ENCODE measurements at places on chromosomes 16 and 17.

- peak; percentile 51 for DNase-seq
Observed at GRCh38 chr16:85428168-85428898, 184.8 kb upstream of the GSE1 start.

DNA sequence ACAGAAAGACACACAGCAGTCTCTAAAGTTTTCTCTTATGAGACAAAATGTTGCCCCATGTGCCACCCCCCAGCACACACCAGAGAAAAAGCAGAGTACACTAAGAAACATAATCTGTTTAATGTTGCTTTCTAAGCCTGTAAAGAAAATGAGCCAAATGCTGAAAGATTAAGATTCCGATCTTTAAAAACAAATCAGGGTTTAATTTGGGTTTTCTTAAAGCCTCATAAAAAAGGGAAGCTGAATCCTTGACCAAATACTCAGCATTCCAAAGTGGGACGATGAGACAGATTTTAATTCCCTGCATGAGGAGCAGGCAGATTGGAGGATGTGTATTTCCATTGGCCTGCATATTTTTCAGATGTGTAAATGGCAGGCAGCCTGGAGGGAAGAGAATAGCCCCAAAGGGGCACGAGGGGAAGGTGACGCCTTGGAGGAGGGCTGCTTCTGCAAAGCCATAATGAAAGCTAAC lies 118.4 kb downstream of the COPRS start:
- no peak for DNase-seq

- no peak for DNase-seq
Observed at GRCh38 chr16:23152386-23153178, 3.3 kb upstream of the USP31 start.

DNA sequence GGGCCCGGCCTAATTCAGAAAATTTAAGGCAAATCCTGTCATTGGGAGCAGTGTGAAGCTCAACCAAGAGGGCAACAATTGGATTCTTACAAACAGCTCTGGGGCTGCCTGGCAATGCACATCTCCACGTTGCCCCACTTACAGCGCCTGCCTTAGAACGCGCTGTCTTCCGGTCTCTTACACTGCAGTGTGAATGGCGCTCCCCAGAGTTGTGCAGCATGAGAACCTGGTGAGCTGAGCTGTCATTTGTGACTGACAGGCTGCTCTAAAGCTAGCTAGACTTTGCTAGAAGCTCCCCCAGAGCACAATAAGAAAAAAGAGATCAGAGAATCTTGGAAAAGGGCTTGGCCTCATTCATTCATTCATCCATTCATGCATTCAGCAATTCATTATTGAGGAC lies 64.5 kb upstream of the PLCG2 start:
- no peak for DNase-seq

- no peak for DNase-seq
Observed at GRCh38 chr17:80859002-80859941, 132.4 kb upstream of the CHMP6 start.

- no peak for DNase-seq
Observed at GRCh38 chr16:4534151-4534790, 4.3 kb downstream of the CDIP1 start.

DNA sequence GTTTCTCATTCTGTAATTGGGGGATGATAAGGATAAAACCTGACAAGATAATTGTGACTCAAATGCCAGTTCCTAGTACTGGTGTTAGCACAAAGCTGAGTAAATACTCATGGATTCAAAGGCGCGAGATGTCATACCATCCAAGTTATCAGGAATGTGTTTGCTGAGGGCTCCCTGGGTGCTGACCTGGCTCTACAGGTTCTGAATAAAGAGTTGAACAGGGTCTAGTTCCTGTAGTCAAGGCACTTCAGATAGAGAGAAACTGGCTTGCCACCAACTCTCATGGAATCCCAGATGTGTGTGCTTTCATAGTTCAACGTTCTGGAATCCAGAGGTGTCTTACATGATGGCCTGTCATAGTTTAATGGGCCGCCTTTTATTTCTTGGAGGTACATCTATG lies 141.6 kb downstream of the PRKCA start:
- no peak for DNase-seq

DNA sequence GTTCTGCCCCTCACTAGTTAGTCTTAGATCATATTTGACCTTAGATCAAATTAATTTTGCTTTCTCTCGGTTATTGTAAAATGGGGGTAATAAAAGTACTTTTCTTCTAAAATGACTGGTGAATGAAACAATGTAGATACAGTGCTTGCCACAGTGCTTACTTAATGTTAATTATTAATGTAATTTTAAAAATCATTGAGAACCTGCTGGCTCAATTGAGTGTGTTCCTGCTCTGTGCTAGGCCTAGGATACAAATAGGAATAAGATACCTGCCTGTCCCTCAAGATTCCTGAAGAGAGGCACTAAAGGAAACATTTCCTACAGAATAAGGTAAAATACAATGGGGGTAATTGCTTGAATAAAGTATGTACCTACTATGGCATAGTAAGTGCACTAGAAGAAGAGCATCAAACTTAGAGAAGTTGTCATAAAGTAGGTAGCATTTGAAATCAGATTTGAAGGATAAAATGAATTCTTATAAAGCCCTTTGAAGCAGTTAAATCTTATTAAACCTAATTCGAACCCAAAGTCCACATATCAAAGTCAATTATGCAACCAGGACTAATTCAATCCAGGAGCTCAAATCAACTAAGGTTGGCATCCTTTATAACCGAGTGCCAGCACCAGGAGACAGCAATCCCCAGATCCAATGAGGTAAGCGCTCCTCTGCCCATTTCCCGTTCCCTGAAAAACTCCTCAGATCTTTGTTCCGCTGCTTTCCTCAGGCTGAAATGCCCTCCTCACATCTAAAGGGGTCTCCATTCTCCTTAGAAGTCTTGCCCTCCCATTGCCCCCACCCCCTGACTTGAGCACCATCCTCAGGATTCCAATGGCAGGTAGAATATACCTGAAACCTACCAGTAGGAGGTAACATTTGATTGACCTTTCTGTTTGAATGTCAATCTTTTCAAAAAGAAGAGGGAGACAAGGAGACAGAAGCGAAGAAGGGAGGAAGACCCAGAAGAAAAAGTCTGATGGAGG lies 2.4 kb upstream of the MED13 start:
- no peak for DNase-seq

- DNase-seq = no peak
Observed at GRCh38 chr17:59328601-59329000, 2.9 kb upstream of the YPEL2 start.

GRCh38 chr17:56217921-56218320 lies 64.6 kb downstream of the ANKFN1 start:
- DNase-seq = no peak

DNA sequence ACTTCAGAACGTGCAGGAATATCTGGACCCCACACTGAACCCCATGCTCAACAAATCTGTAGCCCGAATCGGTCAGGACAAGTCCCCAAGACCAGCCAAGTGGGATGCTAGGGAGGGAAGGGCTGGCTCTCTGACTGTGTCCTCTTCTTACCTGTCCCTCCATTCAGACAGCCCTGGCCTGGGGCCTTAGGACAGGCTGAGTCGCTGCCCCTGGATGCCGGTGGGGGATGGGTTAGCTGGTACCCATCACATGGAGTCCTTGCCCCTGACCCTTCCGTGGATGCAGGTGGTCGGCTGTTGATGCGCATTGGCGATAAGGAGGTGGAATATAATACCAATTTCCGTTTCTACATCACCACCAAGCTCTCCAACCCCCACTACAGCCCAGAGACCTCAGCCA lies 16.0 kb upstream of the KDM6B start:
- no peak for DNase-seq

- no peak for DNase-seq
Observed at GRCh38 chr17:55495239-55495638, 16.0 kb downstream of the SMIM36 start.

DNA sequence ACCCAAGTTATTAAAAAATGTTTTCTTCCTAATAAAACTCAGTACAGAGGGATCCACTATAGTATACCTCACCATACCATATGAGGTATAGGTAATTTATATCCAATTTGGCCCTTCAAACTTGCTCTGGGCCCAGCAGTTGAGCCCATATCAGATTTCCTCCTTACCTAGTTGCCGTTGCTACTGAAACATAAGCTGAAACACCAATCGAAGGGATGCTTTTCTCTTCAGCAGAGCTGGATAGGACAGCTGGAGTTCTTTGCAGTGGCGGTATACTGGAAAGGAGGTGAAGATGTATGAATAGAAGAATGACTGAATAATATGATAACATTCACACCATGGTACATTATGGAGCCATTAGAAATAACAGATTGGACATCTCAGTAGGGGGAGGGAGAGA lies 42.7 kb downstream of the TNRC6C start:
- DNase-seq = no peak

DNA sequence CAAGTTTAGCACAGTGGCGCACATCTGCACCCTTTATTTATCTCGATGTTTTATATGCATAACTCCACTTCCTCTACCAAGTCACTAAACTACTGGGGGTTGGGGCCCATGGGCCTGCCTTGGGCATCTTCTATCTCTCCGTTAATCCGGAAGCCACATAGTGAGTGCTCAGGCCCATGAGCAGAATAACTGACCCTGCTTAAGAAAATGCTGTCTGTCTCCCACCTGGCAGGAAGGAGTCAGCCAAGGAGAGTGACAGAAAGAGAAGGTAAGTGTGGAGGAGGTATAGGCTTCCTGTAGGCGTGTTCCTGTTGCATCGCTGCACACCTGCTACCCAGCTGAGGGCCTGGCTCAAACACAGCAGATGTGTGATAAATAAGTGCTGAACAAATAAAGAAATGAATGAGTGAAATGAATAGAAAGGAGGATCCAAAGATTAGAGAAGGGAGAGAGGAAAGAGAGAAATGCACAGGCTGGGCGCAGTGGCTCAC lies 320.1 kb downstream of the SLC39A11 start:
- no peak for DNase-seq

GRCh38 chr17:74212209-74212912 lies 1.0 kb upstream of the TTYH2 start:
- DNase-seq = no peak

- DNase-seq = no peak
Observed at GRCh38 chr16:85002608-85003007, 8.7 kb downstream of the ZDHHC7 start.

DNA sequence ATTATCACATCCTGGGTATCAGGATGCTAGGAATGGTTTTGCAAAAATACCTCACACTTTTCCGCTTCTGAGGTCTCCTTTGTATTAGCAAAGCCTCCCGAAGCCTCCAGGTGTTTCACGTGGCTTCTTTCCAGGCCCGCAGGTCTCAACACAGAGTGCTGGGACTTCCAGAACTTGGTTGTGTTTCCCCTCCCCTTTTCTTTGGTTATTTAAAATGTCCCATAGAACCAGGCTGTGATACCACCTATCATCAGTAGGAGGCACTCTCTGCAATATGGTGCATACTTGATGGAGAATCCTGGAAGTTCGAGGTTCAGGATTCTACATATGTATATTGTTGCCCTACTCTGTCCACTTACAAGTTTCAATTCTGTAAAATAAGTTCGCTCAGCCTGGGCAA lies 28.8 kb downstream of the ATP2C2 start:
- peak; percentile 13 for DNase-seq

DNA sequence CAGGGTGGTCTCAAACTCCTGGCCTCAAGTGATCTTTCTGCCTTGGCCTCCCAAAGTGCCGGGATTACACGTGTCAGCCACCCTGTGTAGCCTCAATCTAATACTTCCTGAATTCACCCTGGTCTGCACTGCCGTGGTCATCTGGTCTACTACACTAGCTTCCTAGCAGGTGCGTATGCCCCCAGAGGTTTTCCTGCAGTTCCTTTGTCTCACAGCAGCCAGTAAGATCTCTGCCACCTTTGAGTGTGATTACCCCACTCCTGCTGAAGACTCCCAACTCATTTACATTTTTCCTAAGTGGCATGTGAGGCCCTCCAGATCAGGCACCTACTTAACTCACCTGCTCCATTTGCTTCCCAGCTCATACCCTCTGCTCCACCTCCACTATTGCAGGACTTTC lies 5.1 kb upstream of the DDX19A start:
- no peak for DNase-seq

DNA sequence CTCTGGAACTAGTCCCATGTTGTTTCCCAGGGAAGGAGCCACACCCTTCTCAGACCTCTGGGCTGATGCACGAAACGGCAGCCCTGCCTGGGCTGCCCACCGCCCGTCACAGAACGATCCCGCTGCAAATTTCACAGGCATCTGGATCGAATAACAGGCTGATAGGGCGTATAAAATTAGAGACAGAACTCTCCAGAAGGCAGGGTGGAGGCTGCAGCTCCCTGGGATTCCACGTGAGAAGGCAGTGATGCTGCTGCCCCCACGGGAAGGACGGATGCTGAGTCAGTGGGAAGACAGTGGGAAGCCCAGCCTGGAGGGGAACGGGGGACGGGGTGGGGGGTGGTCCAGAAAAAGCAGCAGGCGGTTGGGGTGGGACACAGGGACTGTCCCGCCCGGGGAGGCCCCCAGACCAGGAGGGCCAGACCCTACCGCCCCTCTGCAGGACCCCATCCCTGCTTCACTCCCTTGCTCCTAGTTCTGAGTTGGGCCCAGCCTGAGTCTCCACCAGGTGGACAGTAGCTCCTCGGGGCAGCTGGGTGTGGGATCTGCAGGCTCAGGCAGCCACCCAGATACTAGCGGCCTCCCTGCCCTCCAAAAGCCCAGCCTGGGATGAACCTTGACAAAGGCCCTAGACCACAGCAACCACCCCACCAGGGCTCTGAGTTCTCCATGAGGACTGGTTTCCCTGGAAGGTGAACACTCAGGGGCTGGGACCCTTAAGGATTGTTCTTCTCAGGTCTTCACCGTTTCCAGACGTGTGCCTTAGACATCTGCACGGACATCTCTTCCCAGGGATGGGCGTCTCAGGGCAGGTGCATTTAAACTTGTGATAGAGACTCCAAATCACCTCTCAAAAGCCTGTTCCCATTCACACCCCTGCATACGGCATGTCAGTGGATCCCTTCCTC lies 117.8 kb downstream of the METRNL start:
- DNase-seq = no peak

GRCh38 chr17:45908460-45908859 lies 14.1 kb downstream of the MAPT start:
- DNase-seq = no peak

GRCh38 chr17:74697515-74697914 lies 15.2 kb downstream of the CD300LF start:
- no peak for DNase-seq

DNA sequence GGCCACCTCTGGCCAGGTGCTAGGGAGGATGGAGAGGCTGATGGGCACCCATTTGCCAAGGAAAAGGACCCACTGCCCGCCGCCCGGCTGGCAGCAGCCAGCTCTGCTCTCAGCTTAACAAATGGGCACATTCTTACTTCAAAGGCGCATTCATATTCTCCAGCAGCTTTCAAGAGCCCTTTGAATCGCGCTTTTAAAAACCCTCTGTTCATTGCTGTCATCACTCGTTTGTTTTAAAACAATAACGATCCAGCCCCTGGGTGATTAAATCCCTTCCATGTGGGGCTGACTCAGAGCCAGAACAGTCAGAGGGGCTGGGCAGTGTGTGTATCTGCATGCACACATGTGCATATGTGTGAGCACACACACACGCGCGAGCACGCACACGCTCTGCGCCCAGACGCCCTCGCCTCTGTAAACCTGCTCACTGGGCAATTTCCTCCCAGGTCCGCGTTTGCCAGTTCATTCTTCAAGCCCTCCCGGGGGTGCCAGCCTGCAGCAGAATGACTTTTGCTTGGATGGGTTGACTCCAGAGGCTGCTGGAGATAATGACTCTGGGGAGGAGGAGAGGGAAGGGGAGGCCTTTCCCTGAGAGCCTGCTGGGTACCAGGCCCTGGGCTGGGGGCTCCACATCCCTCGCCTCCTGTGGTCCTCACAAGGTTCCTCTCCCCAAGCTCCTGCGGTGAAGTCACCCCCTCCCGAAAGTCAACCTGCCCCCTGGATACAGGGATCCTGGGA lies 133.1 kb downstream of the SDK2 start:
- DNase-seq = no peak

- DNase-seq = peak; percentile 94
Observed at GRCh38 chr17:75633486-75634375, 497 bp downstream of the SMIM5 start.

GRCh38 chr16:70651524-70651923 lies 5.2 kb downstream of the IL34 start:
- no peak for DNase-seq

All from KBM-7 (cell line).